Esophagus muscularis mucosa (tissue), 4 donors: ENCODE measurements at places on chromosomes 7 and 10. TPM values are rescaled to one million over a fixed set of nuclear protein-coding genes. Genes with fewer than 3 reads are reported as not detected.

GRCh38 chr10:62635127-62635526 is 169.4 kb upstream of the ADO start:
- H3K4me1 ChIP-seq, result peaks cover 17% of the 10 kb centered on the region
- H3K27ac ChIP-seq, result no peak overlapping the region
- no peak for DNase-seq

DNA sequence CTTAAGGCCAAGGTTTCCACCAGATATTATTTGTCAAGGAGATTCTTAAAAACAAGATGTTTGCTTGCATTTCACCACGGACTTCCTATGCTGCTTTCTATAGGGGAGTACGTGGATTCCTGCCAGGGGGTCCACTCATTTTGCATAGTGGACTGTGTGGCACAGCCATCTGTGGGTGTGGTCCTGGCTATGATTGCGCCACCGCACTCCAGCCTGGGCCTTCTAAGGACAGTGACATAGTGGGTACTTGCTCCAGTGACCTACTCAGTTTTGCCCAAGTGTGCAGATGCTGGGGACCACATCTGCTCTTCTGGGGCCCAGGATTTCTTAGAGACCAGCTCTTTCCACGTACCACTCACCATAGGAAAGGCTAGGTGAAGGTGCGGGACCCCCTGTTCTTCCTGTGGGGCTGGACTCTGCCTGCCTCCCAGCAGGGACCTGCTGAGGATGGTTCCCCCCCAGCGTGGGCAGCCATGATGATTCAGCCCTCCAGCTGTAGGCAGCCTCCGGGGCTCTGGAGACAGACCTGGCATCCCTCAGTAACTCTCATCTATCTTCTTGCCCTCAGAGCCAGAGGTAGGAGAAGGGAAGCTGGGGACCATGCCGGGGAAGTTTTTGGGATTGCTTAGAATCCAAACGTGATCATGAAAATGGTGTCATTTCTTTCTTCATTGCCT is 42.9 kb downstream of the HK1 start:
- H3K4me3 ChIP-seq, result no peak overlapping the region
- H3K27me3 ChIP-seq, result no peaks in the 10 kb centered on the region
- peak overlapping the region; percentile 95 for H3K27ac ChIP-seq
- peaks cover 80% of the 10 kb centered on the region for H3K4me1 ChIP-seq
- no peak for DNase-seq
- no peaks in the 10 kb centered on the region for H3K36me3 ChIP-seq

- no peak for DNase-seq
- H3K36me3 ChIP-seq, result peaks cover 25% of the 10 kb centered on the region
- H3K27ac ChIP-seq, result no peak overlapping the region
- H3K27me3 ChIP-seq, result no peaks in the 10 kb centered on the region
- no peak overlapping the region for H3K4me3 ChIP-seq
Measured at GRCh38 chr10:92942226-92942625, 93.9 kb downstream of the EXOC6 start.

DNA sequence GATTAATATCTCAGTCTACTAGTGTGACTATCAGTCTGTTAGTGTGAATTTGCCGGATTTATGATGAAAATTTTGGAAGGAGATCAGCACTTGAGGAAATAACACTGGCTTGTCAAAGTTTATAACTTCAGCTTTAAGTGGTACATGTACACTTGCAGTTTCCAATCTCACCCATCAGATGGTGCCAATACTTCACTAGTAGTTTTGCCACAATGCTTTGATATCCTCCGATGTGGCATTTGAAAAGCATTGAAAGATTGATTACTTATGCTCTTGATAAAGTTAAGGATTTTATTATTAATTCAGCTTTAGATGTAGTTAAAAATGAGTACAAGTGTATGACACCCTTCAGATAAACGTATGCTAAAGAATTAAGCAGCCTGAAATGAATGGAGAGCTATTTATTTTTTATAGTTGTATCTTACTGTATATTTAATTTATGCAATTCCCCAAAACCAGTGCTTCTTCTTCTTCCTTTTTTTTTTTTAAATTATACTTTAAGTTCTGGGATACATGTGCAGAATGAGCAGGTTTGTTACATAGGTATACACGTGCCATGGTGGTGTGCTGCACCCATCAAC is 98.2 kb downstream of the ANLN start:
- no peaks in the 10 kb centered on the region for H3K27me3 ChIP-seq
- no peak overlapping the region for H3K4me3 ChIP-seq
- no peak overlapping the region for H3K27ac ChIP-seq
- no peak for DNase-seq
- H3K4me1 ChIP-seq, result no peaks in the 10 kb centered on the region
- H3K36me3 ChIP-seq, result no peaks in the 10 kb centered on the region

CYP2W1 gene
- not detected for total RNA-seq

DNA sequence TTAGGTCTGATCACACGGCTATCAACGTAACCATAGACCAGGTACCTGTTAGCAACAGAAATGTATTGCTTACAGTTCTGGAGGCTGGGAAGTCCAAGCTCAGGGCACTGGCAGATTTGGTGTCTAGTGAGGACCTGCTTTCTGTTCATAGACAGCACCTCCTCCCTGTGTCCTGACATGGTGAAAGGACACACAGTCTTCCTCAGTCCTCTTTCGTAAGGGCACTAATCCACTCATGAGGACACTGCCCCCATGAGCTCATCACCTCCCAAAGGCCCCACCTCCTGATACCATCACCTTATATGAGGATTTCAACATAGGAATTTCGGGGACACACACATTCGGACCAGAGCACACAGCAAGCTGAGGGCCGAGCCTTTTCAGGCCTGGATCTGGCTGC is 71.4 kb upstream of the BTBD16 start:
- DNase-seq, result no peak
- H3K36me3 ChIP-seq, result peaks cover 62% of the 10 kb centered on the region
- H3K4me1 ChIP-seq, result peaks cover 14% of the 10 kb centered on the region
- H3K27ac ChIP-seq, result no peak overlapping the region

DNA sequence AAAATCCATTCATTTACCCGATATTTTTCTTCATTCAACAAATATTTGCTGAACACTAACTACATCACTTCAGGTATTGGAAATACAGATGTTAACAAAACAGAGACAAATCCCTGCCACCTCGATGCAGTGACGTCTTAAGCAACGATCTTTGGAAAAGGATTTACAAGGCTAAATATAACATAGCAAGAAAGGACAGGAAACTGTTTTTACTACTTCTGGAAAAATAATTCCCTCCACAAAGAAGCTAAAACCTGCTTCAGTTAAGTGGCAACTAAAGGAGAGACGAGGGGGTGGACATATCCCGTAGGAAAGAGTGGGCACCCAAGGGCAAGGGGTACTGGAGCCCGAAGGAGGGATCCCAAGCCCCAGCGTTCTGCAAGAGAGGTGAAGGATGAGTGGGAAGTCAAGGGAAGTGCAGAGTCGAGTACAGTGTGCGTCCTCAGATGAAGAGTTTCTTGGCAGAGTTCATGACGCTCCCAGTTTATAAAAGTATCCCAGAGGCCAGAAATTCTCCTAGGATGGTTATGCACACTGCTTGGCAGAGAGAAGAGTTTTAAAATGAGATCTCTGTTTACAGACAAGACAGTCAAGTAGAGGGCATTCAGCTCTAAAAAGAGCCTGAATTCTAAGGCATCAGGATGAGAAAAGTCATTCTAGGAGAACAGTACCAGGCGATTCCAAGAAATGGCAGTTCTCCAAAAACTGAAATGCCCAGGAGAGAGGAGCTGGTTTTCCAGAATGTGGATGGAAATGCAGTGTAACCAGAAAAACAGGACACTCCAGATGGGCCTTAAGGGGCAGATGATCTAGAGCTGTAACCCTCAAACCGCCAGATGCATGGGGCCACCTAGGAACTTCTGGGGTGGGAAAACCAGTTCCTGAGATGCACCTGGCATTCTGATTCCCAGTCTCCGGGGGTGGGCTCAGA is 97.3 kb downstream of the GRB10 start:
- peaks cover 79% of the 10 kb centered on the region for H3K4me1 ChIP-seq
- no peak for DNase-seq
- H3K36me3 ChIP-seq, result peaks cover 11% of the 10 kb centered on the region
- H3K27ac ChIP-seq, result peak overlapping the region; percentile 79
- H3K4me3 ChIP-seq, result peak overlapping the region; percentile 19

- H3K27me3 ChIP-seq, result no peaks in the 10 kb centered on the region
- no peak overlapping the region for H3K27ac ChIP-seq
- no peaks in the 10 kb centered on the region for H3K36me3 ChIP-seq
- peaks cover 28% of the 10 kb centered on the region for H3K4me1 ChIP-seq
Measured at GRCh38 chr10:47401874-47402640, 18.0 kb upstream of the ZNF488 start.
